Activated CD8-positive, alpha-beta T cell treated with anti-CD3 and anti-CD28 coated beads, Interleukin-2, amount 10 ng/mL, durations not matched to agents 7 days and 5 days (primary cell): ENCODE measurements at places on chromosomes 4 and X. TPM values are rescaled to one million over a fixed set of nuclear protein-coding genes. Genes with fewer than 3 reads are reported as not detected.

Gene MAGEB2
- total RNA-seq: not detected

DNA sequence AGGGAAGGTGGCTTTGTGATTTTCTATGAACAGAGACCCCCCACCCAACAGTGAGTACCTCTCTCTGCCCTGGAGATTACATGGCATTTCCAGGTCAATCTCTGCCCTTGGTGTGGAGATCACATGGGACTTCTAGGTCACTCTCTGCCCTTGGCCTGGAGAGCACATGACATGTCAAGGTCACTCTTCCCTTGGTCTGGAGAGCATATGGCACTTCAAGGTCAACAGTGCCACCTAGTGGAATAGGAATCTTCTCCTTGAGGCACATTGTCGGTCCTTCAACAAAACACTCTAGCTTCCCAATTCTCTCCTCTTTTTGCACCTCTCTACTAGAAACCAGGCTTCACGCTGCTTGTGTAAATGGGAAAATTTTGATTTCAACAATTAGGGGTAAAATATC is 66.2 kb upstream of the TACR3 start:
- no peak for DNase-seq

GRCh38 chrX:118780509-118780908 is 43.1 kb upstream of the ZCCHC12 start:
- no peak for DNase-seq

Gene GYPE
- total RNA-seq: 0.18 TPM

GRCh38 chrX:130086447-130087206 is 23.7 kb downstream of the ELF4 start:
- peak; percentile 86 for DNase-seq

Gene ADAMTS3
- not detected for total RNA-seq

DNA sequence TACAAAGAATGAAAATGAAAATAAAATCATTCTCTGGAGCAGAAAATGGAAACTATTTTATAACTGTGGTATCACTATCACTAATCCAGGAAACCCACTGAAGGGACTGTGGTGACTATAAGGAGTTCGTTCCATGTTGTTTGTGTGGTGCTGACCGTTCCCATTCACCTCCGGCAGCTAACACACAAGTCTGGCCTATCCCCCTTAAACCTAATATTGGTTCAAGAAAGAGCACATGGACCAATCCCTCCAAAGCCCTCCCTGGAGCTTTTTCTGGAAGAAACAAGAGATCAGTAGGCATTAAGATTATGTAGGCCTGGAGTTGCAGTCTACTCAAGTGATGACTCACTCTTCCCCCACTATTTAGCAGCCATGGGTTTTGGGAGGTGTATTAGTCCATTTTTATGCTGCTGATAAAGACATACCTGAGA is 25.9 kb upstream of the FAM241A start:
- DNase-seq: peak; percentile 23
